Pulmonary artery endothelial cell (primary cell): ENCODE measurements at places on chromosomes 11 and 22. TPM values are rescaled to one million over a fixed set of nuclear protein-coding genes. Genes with fewer than 3 reads are reported as not detected.

- DNase-seq = no peak
These were observed 235.3 kb upstream of the SORL1-AS1 start for GRCh38 chr11:121688055-121688491.

- no peak for DNase-seq
These were observed 7.9 kb downstream of the SC5D start for GRCh38 chr11:121300313-121300971.

GRCh38 chr11:113317339-113317738, 3.0 kb downstream of the TTC12 start:
- no peak for DNase-seq

- DNase-seq = no peak
These were observed 15.3 kb upstream of the LRRC32 start for GRCh38 chr11:76685831-76686230.

DNA sequence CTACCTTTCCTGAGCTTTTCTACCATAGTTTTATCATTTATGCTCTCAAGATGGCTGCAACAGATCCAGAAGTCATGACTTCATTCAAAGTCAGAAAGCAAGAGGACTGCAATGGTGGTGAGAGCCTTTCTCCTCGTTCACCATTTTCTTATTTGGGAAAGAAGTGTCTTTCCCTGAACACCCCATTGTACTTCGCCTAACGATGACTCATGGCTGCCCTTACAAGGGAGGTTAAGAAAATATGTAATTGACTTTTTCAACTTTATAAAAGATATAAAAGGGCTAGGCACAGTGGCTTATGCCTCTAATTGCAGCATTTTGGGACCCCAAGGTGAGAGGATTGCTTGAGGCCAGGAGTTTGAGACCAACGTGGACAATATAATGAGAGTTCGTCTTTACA, 541.7 kb downstream of the METTL15 start:
- no peak for DNase-seq

DNA sequence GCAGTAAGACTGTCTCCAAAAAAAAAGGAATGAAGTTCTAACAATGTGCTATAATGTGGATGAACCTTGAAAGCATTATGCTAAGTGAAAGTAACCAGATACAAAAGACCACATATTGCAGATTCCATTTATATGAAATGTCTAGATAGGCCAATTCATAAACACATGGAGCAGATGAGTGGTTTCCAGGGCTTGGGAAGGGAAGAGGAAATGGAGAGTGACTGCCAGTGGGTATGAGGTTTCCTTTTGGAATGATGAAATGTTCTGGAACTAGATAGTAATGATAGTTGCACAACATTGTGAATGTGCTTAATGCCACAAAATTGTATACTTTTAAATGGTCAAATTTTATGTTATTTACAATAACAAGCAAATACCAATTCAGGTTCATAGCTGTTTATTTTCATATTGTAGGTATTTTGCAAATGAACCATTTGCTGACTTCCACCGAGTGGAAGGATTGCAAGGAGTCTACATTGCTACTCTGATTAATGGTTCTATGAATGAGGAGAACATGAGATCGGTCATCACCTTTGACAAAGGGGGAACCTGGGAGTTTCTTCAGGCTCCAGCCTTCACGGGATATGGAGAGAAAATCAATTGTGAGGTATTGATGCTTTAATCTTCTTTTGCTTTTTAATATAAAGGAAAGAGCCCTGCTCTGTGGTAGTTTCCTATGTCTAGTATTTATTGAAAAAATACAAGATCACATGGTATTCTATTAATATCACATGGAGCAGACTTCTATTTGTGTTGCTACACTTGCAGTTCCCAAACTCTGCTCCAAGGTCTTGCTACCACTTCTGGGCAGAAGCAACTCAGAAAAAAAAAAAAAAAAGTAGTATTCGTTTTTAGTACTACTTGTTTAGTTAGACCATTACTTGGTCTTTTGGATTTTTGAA, 67.7 kb upstream of the SORL1-AS1 start:
- DNase-seq = no peak

DNA sequence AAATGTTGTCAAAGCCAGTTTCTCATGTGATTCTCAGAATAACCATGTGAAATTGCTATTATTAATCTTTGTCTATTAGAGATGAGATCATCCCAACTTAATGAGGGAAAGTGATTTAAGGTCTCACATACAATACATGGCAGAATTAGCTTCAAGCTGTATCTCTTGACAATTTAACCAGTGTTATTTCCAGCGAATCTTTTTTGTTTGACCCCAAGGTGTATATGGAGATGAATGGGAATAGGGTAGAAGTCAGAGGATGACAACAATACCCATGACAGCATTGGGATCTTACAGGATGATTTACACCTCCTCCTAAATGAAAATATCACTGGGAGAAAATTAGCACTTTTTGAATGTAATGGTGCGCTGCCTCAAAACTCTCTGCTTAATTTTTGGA, 290.8 kb upstream of the LUZP2 start:
- DNase-seq = no peak

GRCh38 chr11:99534812-99535211, 514.1 kb downstream of the CNTN5 start:
- no peak for DNase-seq

DNA sequence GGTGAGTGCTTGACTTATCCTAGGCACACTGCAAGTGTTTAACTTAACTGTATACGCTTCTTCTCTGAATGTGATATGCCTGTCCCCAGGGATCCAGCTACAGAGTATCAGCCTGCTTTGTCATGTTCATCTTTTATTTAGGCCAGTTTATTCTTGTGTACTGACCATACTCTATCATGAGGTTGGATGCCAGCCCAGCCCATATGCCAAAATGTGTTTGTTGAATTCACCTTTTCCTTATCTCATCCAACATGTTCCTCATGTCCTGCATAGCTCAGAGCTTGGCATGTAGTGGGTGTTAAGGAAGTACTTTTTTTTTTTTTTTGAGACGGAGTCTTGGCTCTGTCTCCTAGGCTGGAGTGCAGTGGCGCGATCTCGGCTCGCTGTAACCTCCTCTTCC, 116.2 kb downstream of the NCAM1 start:
- no peak for DNase-seq

Gene BATF2
- total RNA-seq = 0.40 and 1.1 TPM in 2 replicates

Gene DEPDC7
- total RNA-seq = 0.13 and 0.35 TPM in 2 replicates
